Memory B cell (primary cell): ENCODE measurements at places on chromosomes 12 and 14.

DNA sequence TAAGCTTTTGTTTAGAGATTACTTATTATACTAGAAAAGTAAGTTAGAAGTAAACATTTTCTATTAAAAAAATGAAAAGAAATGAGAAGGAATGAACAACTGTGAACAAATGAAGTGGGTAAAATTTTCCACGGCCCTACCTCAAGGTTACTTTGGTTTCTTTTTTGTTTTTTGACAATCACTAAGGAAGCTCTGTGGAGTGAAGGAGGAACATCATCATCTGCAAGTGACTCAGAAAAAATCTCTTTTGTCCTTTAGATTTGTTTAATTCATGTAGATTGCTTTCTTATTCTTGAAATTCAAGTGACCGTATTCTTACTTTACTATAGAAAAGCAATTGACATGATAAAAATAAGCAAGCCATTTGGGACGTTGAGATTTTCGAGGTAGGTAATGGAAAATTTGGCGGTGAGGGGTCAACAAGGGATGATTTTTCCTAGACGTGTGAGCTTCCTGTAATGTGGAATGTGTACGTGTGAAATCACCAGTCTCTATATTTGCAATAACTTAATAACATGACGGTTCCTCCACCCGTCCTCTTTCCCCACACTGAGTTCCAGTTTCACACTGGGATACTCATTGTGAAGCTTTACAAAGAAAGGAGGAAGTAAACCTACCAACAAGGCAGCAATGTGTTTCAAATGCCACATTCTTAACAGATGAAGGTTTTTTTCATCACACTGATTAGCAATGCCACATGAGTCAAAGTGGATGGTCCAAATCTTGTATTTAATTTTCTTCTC, 62.3 kb upstream of the EGLN3 start:
- no peak for DNase-seq

- no peak for DNase-seq
Observed at GRCh38 chr12:57133013-57133569, 4.8 kb downstream of the LRP1 start.

DNA sequence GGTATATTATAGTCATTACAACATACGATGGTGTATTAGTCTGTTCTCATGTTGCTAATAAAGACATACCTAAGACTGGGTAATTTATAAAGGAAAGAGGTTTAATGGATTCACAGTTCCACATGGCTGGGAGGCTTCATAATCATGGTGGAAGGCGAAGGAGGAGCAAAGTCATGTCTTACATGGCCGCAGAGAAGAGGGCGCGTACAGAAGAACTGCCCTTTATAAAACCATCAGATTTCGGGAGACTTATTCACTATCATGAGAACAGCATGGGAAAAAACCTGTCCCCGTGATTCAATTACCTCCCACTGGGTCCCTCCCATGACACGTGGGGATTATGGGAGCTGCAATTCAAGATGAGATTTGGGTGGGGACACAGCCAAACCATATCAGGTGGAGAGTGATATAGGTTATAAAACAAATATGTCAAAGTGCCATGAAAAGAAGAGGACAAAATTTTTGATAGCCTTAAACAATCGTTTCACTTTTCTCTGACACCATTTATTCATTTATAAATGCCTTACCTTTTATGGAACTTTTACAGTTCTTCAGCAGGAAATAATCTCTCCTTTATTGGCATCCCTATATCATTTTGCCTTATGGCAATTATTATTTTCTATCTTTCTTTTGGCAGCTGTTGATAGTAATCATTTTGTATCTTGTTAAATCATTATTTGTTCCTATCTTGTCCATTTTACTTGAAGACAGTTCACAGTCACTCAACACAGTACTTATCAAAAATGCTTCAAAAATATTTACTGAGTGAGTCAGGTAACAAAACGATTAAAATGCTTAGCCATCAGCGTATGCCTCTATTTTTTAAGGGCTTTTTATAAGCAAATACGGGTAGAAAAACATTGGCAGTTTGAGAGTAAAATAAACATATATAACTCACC, 196.0 kb downstream of the RAD51B start:
- no peak for DNase-seq

DNA sequence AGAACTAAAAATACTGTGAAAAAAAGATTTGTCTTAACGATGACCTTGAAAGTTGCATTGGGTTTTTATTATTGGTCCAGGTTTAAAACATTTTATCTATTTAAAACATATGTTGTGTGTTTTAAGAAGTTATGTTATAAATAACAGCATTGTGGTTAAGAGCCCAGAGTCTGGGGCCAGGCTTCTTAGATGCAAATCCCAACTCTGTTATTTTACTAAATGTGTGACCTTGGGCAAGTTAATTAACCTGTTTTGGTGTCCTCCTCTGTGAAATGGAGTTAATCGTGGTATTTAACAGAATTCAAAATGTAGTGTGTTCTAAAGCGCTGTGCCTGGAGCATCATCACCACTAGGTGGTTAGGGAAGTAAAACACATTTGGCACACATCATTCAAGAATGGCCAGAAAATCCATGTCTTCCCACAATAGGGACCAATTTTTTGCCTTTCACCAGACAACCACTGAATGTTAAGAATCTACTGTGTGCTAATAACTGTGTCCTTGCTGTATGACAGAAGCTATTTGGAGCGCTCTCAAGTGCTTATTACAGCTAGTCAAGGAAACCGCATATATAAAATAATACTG, 133.3 kb downstream of the MON2 start:
- no peak for DNase-seq

DNA sequence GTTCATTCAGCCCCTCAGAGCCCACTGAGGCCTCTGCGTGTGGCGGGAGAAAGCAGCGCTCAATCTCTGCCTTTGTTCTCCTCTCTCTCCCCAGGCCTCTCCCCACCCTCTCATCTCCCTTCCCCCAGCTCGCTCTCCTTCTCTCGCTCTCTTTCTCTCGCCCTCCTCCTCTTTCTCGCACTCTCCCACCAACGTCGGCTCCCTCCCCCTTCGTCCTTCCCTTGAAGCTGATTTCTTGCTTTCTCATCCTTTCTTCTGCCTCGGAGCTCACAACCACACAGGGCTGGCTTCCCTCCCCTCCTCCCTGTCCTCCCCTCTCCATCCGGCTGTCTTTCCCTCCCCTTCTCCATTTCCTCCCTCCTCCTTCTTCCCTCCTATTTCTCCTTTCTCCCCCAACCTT, 96.4 kb downstream of the LRRC74A start:
- DNase-seq, result no peak

- no peak for DNase-seq
Observed at GRCh38 chr14:21575661-21576060, 4.2 kb downstream of the OR10G3 start.

- DNase-seq, result no peak
Observed at GRCh38 chr12:44640427-44641190, 235.5 kb downstream of the NELL2 start.

- peak; percentile 72 for DNase-seq
Observed at GRCh38 chr14:80954687-80955299, 628 bp upstream of the TSHR start.

GRCh38 chr12:53827306-53827705, 75.5 kb upstream of the CISTR start:
- no peak for DNase-seq

DNA sequence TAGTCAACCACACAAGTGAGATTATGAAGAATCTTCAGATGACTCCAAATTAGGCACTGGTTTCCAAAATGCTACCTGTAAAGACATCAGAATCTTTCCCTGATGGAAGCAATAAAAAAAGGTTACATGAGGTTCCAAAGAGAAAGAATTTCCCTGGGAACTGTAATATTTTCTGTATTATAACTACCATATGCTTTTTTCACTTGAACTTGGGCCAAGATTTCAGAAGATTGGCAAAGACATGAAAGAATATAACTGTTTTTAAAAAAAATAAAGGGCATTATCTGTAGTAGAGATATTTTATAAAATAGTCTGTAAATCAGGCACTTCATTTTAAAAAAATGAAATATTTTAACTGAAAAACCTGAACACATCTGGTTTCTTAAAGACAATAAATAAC, 12.9 kb downstream of the HECTD1 start:
- DNase-seq, result no peak

DNA sequence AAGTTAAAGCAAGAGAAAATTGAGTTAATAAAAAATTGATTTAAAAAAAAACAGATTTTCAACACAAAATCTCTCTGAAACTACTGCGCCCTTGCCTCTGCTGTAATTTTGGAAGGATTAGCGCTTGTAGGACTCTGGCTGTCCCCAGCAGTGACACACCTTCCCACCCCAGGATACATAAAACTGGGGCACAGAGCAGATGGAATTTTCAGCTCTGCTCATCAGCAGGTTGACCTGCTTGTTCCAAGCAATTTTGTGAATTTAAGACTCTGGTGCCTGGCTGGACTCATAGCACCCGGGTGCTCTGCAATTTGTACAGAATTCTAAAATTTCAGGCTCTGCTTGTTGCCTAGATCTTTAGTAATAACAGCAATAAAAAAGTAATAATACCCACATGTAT, 257.8 kb upstream of the GARIN6 start:
- DNase-seq, result no peak

GRCh38 chr14:95260537-95261361, 59.0 kb downstream of the CLMN start:
- DNase-seq, result no peak

DNA sequence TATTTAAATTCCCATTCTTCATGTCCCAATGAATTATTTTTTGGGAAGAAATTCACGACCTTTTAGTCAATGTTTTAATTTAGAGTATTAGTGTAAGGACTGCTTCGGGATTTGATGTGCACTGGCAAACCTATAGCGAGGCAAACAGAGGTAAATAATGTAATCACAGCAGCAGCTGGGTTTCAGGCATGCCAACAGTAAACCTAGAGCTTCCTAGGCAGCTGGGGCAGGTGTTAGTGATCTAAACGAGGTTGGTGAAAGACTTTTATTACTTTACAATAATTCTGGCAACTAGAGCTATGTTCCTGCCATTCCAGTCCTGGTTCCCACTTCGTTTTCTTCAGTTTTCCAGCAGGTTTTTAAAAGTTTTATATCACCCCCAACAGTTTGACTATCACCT, 1036.4 kb upstream of the FOXG1 start:
- no peak for DNase-seq

DNA sequence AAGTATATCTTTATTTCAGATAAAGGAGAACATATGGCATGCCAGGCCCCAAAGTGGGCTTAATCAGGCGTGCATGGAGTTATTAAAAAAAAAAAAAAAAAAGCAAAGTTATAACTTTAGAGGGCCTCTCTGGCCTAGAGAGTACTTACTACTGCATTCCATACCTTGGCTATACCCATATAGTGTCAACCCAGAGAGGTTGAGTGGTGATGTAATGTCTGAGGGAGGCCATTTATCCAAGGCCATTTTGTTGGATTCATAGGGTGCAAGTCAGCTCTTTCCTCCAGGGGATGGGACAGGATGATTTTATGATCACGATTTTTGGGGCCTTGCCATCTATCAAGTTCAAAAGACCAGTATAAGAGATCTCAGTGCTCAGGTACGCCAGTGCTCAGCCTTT, 66.4 kb downstream of the DCAF5 start:
- no peak for DNase-seq

- peak; percentile 25 for DNase-seq
Observed at GRCh38 chr12:26195641-26196420, 458 bp downstream of the SSPN start.

DNA sequence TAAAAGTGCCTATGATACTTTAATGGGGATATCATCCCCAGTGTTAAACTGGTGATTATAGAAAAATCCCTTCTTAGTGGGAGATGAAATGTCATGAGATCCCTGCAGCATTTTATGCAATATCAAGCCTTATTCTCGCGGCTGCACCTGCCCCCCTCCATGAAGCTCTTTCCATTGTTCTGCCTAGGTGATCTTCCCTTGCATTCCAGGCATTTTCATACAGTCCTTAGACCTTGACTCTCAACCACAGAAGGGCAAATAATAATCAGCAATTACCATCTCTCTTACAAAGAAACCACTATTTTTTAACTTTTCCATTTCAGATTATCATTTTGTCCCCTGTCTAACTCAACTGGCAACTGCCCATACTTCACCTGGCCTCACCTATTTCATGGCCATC, 352.3 kb downstream of the NELL2 start:
- no peak for DNase-seq

GRCh38 chr14:89227496-89227836, 189.6 kb downstream of the FOXN3 start:
- no peak for DNase-seq

- DNase-seq, result no peak
Observed at GRCh38 chr14:101535232-101535631, 26.1 kb upstream of the DIO3 start.

DNA sequence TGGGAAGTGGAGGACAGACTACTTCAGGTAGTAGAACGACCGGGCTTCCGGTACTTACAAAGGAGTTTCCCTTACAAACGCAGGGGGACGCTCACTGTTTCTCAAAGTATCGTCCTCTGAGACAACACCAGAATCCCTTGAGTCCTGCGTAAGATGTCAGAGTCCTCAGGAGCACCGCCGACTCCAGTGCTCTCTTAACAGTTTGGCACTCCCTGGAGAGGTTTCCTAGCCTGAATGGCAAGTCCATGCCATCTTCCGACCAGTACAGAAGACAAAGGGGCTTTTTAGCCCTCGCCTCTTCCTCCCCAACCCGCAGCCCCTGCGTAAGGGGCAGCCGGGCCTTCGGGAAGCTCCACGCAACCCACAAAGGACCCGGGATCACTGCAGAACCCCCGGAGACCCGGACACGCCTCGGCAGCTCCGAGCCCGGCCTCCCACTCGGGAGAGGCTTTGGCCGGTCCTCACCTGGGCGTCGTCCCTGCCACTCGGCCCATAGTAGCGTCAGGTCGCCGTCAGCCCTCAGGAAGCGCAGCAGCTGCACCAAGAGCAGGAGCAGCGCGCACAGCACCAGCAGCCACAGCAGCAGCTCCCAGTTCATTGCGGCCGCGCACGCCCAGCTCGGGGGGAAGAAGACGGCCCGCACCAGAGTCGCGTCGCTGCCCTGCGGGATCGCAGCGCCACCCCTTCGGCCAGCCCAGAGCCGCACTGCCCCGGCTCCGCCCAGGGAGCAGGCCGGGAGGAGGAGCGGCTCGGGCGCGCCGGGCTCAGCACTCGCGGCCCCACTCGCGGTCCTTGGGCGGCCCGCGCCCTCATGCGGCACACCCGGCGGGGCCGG, at the start of gene DHRS7:
Gene DHRS7, minus strand, starts transcription at position 687 of the 835 bp plus-strand sequence. Its CDS starts 89 bp downstream, at position 598.
- DNase-seq, result peak; percentile 54

- peak; percentile 26 for DNase-seq
Observed at GRCh38 chr14:68210729-68211299, 391.2 kb downstream of the RAD51B start.
